ENCODE measurements at places on chromosomes 3 and 15. TPM values are rescaled to one million over a fixed set of nuclear protein-coding genes. Genes with fewer than 3 reads are reported as not detected.

GRCh38 chr3:45874677-45875346, 11.5 kb upstream of the CCR9 start:
- DNase-seq: no peak

GRCh38 chr3:45929042-45929679, 14.1 kb upstream of the CXCR6 start:
- no peak for DNase-seq

The ANKRD34C gene
- total RNA-seq: not detected

The TGM5 gene
- not detected for total RNA-seq

The TMEM212 gene
- not detected for total RNA-seq

The ABI3BP gene
- total RNA-seq: 128 TPM

All from uterus (tissue), 4 donors.